Stimulated activated CD4-positive, alpha-beta T cell treated with anti-CD3 and anti-CD28 coated beads, Interleukin-2, amount 100 ng/mL, for 4 hours (primary cell): ENCODE measurements at places on chromosomes 1 and 21.

- DNase-seq, result no peak
Measured at GRCh38 chr21:26965040-26965906, 1.6 kb downstream of the ADAMTS5 start.

DNA sequence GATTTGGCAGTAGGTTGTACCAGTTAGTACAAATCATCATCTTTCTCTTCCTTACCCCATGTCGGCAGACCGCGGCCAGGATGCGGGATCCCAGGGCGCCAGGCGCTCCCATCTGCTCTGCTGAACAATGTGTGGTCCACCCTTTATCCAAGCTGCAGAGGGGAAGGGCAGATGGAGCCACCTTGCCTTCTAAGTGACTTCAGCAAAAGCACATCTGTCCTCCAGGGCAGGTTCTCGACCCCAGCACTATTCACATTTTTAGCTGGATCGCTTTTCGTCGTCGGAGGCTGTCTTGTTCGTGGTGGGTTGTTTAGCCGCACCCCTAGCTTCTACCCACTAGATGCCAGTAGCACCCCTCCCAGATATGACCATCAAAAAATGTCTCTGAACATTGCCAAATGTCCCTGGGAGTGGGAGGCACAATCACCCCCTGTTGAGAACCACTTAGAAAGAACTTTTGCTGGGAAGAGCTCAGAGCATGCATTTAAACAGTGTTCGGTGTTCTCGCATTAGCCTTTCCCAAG is 58.1 kb upstream of the SIM2 start:
- no peak for DNase-seq

DNA sequence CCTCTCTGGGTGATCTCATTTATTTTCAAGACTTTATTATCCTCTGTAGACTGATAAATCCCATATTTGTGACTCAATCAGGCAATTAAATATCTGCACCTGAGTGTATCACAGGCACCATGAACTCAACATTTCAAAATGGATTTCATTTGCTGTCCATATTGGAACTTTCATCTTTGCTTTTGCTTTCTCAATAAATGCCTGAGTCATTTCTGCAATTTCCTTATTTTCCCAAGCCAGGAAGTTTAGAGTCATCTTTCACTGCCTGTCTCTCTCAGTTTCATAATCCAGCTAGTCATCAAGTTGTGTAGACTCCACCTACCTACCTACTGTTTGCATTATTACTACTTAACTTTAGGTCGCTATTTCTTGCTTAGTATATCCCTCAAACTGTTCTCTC is 540.9 kb downstream of the LMO4 start:
- no peak for DNase-seq

DNA sequence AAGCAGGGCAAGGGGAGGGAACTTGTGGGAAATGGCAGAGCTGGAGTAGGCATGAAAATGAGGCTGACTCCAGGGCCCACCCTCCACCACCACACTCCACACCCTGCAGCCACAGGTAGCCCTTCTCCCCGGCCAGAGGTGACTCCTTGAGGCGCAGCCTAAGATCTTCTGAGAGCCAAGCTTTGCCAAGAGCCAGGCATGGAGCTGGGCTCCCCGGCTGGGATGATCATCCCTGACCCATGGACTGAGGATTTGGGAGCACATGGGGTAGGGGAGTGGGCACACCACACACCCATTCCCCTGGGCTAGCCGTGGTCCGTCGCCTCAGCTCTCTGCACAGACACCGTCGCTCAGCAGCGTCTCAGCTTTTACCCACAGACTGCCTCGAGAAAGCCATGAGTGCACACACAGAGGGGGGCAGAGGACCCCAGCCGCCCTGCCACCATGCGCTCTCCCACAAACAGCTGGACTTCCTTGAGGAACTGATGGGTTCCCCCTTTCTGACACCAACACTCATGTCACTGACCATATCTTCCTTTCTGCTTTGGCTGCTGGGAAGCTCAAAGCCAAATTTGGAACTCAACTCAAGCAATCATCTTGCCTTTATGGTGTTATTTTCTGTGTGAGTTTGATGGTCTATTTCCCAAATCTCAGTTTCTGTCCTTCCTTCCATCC is 123.6 kb upstream of the RUNX3 start:
- no peak for DNase-seq

GRCh38 chr21:27047283-27047657 is 80.4 kb upstream of the ADAMTS5 start:
- DNase-seq, result no peak

DNA sequence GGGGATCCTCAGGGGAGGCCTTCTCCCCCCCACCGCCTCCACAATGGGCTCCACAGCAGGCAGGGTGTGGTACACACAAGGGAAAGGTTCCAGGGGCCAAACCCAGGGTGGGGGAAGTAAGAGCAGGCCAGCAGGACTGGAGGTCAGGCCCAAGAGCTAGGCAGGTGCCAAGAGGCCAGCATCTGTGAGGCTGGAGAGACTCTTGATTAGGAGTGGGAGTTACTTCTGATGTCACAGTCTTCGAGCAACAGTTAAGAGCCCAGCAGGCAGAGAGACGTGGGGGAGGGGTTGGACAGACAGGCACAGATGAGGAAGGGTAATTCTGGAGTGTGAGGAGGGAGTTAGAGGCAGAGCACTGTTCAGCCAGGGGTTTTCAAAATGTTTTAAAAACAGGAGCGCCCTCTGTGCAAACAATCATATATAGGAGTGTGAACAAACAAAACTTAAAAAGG is 55.8 kb downstream of the SLC9A1 start:
- DNase-seq, result no peak

- no peak for DNase-seq
Measured at GRCh38 chr1:214186103-214186824, 94.7 kb upstream of the SMYD2 start.

DNA sequence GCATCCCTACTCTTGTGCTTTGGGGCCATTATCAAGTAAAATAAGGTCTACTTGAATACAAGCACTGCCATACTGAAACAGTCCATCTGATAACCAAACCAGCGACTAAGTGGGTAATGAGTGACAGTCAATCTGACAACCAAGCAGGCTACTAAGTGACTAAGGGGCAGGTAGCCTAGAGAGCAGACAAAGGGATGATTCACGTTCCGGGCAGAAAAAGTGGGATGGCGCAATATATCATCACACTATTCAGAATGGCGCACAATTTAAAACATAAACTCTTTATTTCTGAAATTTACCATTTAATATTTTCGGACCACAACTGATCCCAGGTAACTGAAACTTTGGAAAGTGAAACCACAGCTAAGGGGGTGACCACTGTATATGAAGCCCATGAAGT is 17.7 kb downstream of the NGF start:
- DNase-seq, result no peak

DNA sequence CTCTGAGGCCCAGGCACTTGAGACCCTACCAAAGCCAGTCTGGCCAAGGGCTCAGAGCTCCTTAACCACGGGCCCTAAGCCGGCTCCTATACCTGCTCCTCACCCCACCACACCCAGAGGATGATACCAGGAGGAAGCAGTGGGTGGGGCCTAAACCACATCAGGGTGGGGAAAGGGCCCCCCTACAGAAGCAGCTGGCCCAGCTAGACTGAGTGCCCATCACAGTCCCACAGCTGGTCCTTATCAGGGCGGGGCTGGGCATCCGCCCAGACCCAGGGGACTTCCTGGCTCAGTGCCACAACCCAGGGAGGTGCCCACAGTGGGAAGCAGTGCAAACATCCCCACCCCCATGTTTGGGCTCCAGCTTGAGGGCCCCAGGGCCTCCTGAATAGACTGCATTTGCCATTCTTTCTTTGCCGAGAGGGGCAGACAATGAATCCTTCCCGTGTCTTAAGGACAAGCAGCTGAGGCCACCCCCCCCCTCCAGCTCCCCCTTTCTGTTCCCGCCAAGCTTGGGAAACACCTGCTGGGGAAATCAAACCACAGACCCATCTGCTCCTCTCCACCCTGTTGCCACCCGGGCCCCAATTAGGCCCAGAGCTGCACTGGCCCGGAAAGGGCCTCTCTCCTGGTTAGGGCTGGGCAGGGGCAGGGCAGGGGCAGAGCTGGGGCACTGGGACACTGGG is 6.2 kb downstream of the E2F2 start:
- DNase-seq, result no peak
